ENCODE measurements at places on chromosomes 4 and X. TPM values are rescaled to one million over a fixed set of nuclear protein-coding genes. Genes with fewer than 3 reads are reported as not detected.

DNA sequence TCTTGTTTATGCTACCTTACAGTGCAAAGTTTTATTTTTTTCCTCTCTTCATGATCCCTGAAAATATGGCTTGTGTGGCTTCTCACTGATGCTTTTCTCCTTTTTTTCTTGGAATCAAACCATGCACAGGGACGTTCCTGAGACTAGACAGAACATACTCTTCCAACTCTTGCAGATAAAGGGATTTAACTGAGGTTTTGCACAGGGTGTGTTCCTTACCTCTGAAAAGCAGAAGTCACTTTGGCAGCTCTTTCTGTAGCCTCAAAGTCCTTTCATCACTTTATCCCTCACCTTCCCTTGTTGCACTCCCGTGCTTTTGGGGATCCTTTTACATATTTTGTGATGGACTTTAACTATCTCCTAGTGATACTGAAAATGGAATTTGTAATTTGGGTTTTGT, 300.1 kb downstream of the SPRY1 start:
- no peak for DNase-seq

DNA sequence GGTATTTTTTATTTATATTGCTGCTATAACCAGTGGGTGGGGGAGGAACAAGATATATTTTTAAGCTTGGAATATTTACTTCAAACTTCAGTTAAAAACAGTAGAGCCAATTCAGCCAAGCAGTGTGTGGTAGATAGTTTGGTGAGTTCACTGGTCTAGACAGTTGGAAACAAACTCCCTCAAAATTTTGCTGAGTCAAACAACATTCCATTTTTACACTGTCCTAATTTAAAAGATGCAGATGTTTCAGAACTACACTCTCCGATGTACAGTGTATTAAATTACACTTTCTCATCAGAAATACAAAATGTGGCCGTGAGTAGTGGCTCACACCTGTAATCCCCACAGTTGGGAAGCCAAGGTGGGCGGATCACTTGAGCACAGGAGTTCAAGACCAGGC, 23.3 kb downstream of the PRKX start:
- peak; percentile 6 for DNase-seq

- no peak for DNase-seq
These were observed 859.3 kb upstream of the LCORL start for GRCh38 chr4:18880871-18881270.

DNA sequence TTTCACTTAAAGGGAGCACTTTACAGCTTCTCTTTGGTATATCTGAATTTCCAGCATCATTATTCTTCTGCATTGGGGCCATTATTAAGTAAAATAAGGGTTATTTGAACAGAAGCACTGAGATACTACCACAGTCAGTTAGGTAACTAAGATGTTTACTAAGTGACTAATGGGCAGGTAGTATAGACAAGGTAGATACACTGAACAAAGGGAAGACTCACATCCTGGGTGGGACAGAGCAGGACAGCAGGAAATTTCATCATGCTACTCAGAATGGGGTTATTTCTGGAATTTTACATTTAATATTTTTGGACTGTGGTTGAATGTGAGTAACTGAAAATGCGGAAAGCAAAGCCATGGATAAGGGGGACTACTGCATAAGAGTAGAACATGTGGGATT, 316.0 kb downstream of the CCSER1 start:
- DNase-seq: no peak

GRCh38 chr4:91019513-91019912, 892.3 kb downstream of the CCSER1 start:
- no peak for DNase-seq

- no peak for DNase-seq
These were observed 43.7 kb downstream of the TSPAN5 start for GRCh38 chr4:98614662-98615061.

DNA sequence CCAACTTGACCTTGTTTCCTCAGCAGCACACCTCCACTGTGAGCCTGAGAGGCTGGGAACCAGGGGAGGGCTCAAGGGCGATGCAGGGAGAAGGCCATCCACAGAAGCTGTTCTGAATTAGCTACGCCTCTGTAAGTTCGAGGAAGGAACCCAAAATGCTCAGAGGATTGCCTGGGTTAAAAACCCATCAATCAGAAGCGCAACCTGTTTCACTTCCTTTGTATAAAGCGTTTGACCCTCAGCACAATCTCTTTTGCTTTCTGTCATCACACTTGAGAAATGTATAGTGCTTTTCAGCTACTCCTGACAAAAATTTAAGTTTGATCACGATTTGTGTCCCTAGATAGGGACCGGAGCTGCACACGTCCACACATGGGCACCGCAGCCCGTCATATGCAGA, 48.0 kb upstream of the MAP3K15 start:
- no peak for DNase-seq

DNA sequence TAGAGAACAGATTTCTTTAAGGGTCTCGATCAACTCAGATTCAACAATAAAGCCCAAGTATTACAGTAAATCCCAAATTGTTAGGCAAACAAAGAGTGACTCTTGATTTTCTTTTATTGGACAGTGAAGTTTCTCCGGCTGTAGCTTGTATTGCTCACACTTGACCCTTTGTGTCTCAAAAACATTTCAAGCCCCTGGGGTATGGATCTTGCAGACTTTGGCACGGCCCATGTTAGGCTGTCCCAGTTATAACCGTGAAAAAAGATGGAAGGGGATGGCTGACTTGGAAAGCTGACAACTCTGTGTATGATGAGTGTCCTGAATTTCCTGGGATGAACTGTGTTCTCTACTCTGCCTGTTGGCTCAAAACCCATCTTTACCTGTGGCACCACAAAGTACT, 356.1 kb downstream of the SLITRK2 start:
- DNase-seq: no peak

DNA sequence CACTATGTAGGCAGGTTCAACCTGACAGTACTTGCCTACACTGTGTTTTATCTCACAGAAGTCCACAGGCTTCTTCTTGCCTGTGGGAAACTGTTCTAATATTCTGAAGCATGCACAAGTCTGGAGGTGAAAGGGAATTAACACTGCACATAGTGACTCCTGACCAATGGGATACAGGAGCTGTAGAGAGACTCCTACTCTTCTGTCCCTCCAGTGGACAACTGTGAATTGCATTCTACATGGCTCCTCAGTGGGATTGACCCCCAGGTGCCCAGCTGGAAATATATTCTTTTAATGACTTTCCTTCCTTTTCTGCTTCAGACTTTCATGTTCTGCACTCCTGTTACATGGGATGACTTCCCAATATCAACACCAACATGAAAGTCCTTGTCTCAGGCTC, 8.2 kb upstream of the YIPF6 start:
- no peak for DNase-seq

DNA sequence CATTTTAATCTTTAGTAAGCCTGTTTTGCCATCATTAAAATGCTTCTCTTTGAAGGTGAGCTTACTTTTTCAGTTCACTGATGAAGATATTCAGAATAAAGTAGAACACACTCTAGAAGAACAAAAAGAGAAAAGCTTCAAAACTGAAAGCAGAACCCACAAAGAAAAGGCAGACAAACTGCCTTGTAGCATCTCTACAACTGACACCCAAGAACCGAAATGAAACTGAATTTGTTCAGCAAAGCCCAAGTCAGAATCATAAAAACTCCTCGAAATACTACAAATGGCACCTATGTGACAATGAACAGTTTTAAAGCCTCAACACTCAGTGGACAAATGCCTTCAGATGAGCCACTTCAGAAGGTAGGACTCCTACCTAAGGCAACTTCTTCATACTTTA, 83.6 kb downstream of the MAML3 start:
- no peak for DNase-seq

DNA sequence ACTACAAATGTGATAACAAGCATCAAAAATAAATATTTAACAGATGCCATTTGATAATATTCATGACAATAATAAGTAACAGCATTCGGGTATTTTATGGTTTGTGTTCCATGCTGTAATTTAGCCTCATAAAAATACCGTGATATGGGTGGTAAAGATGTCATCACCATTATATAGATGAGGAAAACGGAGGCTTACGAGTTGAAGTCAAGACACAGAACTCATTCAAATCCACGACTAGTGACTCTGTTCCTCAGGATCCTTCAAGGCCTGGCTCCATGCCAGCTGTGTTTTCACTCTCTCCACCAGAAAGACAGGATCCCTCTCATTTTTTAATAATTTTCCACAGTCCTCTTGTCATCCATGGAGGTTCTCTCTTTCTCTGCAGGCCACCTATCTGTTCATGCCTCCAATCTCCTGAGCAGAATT, 94.5 kb downstream of the APBB2 start:
- no peak for DNase-seq

DNA sequence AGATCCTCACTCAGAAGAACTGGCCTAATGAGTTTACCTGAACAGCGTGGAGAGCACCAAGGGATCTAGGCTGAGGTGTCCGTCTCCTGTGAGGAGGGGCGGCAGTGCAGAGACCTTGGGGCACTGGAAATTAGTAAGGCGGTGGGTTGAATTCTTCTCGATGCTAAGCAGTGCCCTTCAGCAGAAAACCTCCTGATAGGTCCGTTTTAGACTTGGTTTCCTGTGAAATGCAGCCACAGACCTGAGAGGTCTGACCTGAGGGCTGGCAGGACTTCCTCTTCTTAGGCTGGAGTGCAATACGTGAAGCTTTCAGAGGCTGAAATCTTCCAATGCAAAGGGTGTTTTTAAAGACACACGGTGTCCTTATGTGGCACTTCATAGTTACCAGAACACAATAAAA, at the start of gene CLNK:
TSS of gene CLNK (minus strand) at position 138 of the 400 bp plus-strand sequence. CDS start 16,899 bp downstream, outside the sequence.
- no peak for DNase-seq

- no peak for DNase-seq
These were observed 46.6 kb upstream of the PGRMC2 start for GRCh38 chr4:128334256-128334655.

DNA sequence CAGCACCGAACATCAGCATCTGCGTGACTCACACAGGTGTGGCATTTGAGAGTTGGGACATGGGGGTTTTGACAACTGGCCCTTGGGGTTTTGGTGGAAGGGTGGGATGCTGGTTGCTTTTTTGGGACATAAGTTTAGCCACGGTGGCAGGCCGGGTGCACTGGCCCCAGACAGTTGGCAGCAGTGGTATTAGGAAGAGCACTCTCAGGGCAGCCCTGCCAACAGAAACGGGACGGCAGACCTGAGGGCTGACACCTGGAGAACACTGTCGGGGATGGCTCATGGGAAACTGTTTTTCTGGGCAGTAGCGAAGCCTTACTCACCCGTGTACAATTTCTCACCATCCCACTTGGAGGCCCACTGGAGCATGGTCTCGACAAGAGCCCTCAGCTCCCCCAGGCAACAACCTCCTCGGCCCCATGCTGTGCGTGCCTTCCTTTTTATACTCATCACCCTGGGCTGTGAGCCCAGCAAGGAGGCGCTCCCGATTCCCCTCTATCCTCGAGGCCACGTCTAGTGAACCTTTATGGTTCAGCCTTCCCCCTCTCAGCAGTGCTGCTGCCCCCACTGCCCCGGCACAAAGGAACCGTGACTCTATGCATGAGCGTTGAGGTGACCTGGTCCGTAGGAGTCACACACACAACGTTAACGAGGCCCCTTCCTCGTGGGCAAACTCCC, 30.6 kb downstream of the WDR1 start:
- DNase-seq: no peak

DNA sequence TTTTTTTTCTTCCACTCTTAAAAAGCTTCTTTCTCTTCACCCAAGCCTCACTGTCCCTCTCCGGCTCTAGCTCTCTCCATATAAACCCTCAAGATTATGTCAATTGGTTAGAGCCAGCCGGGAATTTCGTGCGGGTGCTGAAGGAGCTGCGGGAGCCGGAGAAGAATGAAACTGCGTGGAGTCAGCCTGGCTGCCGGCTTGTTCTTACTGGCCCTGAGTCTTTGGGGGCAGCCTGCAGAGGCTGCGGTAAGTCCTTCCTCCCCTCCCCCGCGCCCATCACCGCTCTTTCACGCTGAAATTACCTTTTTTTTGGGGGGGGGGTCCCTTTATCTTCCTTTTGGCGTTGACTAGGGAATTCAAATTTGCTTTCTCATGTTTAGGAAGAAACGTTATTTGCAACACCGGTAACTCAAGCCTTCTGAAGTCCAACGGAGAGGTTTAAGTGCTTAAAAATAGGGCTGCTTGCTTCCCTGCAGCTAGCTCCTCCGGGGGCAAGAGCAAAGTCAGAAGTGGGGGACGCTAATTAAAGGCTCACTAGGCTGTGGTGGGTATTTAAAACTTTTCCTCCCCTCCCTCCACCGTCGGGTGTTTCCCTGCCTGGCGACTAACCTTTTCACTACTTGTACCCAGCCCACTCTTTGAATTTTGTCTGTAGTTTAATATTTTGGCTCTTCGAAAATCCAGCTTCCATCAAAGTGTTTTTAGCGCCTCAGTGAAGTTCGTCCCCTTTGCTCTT, 491 bp downstream of the COL4A5 start:
- peak; percentile 5 for DNase-seq

ADAM29 gene
- not detected for polyA plus RNA-seq

CXCL1 gene
- not detected for polyA plus RNA-seq

All from hindlimb muscle (tissue), 1 donor.